ENCODE measurements at places on chromosomes 7 and 10.

DNA sequence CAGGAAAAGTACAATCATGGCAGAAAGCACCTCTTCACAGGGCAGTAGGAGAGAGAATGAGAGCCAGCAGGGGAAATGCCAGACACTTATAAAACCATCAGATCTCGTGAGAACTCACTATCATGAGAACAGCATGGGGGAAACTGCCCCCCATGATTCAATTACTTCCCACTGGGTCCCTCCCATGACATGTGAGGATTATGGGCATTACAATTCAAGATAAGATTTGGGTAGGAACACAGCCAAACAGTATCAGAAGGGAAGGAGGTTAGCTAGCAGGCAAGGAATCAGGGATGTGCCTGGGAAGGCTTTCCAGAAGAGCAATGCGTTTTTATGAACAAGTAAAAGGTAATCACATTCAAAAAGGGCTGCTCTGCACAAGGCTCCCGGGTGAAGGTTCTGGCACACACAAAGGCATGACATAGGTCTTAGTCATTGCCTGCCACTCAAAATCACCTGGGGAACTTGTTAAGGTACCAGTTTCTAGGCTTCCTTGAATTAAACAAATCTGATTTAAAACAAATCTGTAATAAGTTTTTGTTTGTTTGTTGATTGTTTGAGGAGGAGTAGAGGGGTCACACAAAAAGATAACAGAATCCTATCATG lies 40.9 kb downstream of the BMPER start:
- no peak for DNase-seq

GRCh38 chr7:128703609-128704241 lies 31.6 kb downstream of the GARIN1A start:
- DNase-seq = peak; percentile 43

DNA sequence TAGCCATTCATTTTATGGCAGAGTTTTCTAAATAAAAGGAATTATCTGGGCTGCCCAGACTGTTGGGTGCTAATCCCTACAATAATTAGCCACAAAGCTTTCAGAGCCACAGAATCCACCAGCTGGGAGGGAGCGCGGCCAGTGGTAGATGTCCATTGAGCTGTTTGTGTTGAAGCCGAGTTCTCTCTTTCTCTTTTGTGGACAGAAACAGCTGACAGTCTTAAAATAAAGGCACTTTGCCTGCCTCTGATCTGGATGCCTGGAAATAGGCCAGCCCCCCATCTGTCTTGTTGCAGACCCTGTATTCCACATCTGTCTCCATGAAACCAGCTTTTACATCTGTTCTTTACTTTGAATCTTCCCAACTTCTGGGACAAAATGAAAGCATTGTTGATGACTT lies 66.1 kb downstream of the MTPN start:
- DNase-seq = peak; percentile 22

- no peak for DNase-seq
Observed at GRCh38 chr10:67788028-67788886, 49.7 kb downstream of the DNAJC12 start.

GRCh38 chr10:96949039-96949683 lies 117.1 kb downstream of the LCOR start:
- DNase-seq = no peak

GRCh38 chr10:5413012-5413938 lies 918 bp downstream of the NET1 start:
- DNase-seq = peak; percentile 36

DNA sequence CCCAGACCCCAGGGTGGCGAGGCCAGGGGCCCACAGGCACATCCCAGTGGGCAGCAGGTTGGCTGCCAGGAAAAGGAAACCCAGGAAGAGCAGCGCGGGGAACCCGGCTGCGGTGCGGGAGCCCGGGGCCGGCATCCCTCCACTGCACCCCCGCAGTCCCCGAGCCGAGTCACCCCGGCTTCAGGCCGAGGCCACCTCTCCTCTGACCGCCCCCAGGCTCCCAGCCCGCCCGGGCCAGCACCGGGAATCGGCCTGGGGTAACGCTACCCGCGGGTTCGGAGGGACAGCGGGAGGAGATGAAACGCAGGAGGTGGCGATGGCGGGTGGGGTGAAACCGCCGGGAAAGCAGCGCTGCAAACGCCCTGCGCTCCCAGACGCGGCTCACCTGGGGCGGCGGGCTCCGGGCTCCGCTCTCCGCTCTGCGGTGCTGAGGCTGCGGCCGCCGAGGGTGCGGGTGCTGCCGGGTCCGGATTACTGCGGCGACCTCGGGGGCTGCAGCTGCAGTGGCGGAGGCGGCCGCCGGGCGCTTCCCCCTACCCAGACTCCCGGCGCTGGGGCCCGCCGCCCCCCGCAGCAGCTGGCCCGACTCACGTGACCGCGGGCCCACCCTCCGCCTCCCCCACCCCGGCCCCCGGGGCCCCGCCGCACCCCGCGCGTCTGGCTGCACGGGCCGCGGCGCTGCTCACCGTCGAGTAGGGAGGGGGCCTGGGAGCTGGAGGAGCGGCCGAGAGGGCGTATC lies at the start of gene SCRN1:
Gene SCRN1, minus strand, starts transcription at position 545 of the 739 bp plus-strand sequence. CDS start 20,734 bp downstream, outside the sequence.
- peak; percentile 65 for DNase-seq

DNA sequence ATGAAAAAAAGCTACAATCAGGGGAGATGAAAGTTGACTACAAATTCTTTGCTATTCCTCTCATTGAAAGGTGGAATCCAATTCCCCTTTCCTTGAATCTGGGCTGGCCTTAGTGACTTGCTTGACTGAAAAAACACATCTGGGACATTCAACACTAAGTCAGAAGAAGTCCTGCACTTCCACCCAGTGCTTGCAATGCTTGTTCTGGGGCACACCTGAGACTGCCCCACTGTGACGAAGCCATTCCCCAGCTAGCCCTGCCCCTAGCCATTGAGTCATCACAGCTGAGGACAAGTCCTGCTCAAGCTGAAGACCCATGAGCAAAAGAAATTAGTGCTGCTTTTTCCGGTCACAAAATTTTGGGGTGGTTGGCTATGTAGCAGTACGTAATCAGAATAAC lies 19.2 kb upstream of the GRID1 start:
- no peak for DNase-seq

GRCh38 chr7:31190906-31191305 lies 138.8 kb downstream of the ADCYAP1R1 start:
- DNase-seq = no peak

GRCh38 chr7:17546592-17546991 lies 248.1 kb downstream of the AHR start:
- DNase-seq = no peak

GRCh38 chr7:88184848-88185304 lies 35.0 kb downstream of the SRI start:
- DNase-seq = no peak

GRCh38 chr10:44380829-44381600 lies 3.9 kb downstream of the CXCL12 start:
- no peak for DNase-seq

GRCh38 chr7:101119876-101120275 lies 7.0 kb upstream of the SERPINE1 start:
- DNase-seq = no peak

DNA sequence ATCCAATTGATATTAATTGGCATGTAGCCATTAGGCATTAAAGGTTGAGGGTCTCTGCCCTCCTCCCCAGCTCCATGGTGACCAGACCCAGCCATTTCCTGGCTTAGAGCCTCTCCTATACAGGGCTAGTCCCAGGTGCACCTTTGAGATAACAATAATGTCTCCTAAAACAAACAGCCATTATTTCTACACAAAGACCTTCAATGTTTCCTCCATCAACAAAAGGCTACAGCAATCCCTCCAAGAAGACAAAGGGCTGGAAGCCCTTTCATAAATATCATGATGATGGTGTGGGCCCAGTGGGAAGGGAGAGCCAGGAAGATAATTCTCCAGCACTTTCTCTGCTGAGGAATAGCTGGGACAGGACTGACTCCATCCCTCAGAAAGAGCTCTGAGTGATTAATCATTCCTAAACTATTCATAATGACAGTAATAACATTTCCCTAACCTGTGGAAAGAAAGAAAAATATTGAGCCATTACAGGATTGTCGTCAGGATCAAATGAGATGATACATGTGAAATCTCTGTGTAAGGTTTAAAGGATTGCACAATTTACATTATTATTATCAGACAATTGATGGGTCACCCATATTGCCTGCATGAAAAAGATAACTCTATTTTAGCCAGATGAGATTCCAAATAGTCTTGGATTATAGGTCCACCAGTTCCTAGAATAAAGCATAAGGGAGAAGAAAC lies 10.2 kb downstream of the PKD2L1 start:
- DNase-seq = no peak

- no peak for DNase-seq
Observed at GRCh38 chr7:76234931-76235441, 33.3 kb downstream of the SRRM3 start.

- DNase-seq = no peak
Observed at GRCh38 chr10:43040482-43041256, 36.2 kb upstream of the RET start.

DNA sequence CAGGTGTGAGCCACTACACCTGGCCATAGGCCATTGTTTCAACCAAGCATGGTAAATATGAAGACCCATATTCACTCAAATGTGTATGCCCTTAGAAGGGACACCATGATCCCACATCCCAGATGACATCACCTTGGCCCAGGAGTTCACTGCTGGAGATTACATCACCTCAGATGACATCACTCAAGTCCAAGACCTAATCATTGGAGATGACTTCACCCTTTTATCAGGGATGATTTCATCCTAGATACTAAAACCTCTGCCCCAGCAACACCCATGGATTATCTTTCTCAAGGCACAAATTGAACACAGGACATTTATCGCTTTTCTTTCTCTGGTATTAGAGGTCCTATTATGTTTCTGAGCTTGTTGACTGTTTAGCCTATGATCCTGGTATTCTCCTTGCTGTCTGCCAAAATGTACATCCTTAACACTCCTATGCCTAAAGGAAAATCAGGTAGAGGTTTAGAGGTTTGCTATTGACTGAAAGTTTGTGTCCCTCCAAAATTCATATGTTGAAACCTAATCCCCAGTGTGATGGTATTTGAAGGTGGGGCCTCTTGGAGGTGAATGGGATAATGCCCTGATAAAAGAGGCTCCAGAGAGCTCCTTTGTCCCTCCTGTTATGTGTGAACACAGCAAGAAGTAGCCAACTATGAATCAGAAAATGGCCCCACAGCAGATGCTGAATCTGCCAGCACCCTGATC lies 9.8 kb upstream of the CYP2C18 start:
- no peak for DNase-seq

DNA sequence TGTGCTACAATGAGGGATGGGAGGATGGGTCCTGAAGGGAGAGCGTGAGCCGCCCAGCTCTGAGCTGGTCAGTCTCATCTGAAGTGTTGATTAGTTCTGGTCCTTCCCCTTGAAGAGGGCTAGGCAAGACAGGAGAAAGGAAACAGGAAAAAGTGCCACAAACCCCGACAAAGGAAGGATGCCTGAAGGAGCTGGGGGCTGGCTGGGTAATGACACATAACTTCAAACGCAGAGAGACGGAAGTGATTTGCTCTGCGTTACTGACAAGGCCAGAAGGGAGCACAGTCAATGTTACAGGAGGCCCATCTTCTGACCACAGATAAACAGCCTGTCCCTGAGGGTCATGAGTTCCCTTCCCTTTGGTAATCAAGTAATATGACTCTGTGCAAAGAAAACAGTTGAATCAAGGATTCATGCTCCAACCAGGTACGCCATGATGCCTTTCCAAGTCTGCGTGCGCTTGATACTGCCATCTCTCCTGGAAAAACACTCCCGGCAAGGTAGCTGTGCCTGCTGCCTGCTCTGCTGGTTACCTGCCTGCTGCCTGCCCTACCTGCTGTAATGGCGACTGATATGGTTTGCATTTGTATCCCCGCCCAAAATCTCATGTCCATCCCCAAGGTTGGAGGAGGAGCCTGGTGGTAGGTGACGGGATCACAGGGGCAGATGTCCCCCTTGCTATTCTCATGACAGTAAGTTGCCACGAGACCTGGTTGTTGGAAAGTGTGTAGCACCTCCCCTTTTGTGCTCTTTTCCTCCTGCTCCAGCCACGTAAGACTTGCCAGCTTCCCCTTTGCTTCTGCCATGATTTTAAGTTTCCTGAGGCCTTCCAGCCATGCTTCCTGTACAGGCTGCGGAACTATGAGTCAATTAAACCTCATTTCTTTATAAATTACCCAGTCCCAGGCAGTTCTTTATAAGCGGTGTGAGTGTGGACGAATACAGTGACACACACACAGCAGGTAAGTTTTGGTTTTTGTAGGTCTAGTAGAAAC lies 57.9 kb downstream of the GRB10 start:
- DNase-seq = no peak

Measured in NCI-H2171 treated with DMSO at 0.1 percent for 48 hours (cell line).